Ureter (tissue), 1 donor: ENCODE measurements at places on chromosomes 7 and 10. TPM values are rescaled to one million over a fixed set of nuclear protein-coding genes. Genes with fewer than 3 reads are reported as not detected.

The RELN gene
- 1.5 TPM for total RNA-seq

DNA sequence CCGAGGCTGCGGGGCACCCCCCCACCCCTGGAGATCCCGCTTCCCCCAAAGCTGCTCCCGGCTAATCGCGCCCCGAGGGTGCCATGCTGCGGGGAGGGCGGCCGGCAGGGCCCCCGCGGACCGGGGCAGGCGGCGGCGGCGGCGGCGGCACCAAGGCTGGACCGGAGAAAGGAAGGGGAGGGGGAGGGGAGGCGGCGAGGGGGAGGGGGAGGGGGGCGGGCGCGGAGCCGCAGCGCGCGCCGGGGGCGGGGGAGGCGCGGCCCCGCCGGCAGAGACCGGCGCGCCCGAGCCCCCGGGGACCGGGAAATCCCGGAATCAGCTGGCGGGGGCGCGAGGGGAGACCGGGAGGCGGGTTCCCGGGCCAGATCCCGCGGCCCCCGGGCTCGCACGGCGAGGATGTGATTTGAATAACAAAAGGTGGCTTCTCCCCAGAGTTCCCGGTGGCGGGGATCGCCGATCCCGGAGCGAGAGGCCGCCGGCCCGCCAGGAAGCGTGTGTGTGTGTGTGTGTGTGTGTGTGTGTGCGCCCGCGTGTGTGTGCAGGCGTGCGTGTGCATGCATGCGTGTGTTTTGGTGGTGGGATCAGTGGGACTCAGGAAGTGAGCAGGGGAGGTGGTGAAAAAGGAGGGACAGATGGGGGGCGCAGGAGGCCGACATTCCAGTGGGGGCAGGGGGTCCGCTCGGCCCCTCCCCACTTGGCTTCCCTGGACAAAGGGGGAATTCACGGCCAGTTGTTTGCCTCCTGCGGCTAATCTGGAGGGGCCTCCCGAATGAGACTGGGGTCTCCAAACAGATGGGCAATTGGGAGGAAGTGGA, 99.5 kb downstream of the HIP1 start:
- DNase-seq = peak; percentile 59

The CFTR gene
- 1.9 TPM for total RNA-seq

The ENO4 gene
- 0.73 TPM for total RNA-seq

The RNF32 gene
- 1.4 TPM for total RNA-seq

GRCh38 chr10:18233775-18234174, 93.6 kb downstream of the CACNB2 start:
- DNase-seq = no peak

The SPDYE16 gene
- 1.3 TPM for total RNA-seq

GRCh38 chr7:50209461-50210135, 94.9 kb upstream of the IKZF1 start:
- DNase-seq = no peak

The CADPS2 gene
- 25.8 TPM for total RNA-seq

- no peak for DNase-seq
Measured at GRCh38 chr10:94889123-94889522, 49.3 kb upstream of the CYP2C9 start.

DNA sequence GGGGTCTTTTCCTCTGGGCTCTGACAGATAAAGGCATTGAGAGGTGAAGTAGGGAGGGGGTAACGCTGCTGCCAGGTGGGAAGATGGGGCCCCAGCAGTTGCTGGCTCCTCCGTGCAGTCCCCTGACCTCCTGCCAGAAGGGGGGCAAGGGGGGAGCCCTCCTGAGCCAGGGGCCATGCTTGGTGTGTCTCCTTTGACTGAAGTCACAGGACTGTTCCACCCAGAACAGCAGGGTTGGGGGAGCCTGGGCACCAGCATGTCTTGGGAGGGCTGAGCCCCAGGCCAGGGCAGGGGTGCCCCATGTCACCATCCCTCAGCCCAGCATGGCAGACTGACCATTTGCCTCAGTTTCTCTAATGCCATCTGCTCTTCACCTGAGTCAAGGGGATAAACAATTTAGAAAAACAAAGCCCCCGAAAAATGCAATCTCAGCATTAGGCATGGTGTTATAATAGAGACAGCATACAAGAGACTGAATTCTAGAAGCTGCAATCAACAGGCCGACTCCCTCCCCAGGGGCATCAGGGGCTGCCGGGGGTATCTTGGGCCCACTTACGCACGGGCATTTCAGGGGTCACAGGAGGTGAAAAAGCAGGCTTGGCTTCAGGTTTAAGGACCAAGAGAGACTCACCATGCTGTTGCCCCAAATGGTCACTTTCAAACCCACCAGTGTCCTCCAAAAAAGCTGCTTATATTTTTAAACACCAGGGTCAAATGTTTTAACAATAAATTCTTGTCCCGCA, 108.6 kb upstream of the GPR26 start:
- DNase-seq = no peak

The PRPS1L1 gene
- not detected for total RNA-seq

GRCh38 chr10:8338177-8338766, 283.8 kb downstream of the GATA3 start:
- no peak for DNase-seq

The MET gene
- total RNA-seq = 54.1 TPM

The DYNC1I1 gene
- total RNA-seq = 14.6 TPM

DNA sequence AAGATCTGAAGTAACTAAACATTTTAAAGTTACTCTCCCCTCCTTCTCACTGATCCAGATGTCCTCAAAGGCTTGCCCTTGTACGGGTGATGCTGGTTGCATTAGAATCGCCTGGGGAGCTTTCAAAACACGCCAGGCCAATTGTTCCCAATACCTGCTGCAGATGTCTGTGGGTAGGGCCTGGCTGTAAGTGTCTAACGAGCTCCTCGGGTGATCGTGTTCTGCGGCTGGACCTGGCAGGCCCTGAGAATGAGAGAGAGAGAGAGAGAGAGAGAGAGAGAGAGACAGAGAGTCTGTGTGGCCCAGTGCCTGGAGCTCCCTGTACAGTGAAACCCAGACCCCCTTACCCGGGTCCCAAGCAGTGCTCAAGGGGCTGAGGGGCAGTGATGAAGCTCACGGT, 8.4 kb downstream of the COL13A1 start:
- DNase-seq = no peak

DNA sequence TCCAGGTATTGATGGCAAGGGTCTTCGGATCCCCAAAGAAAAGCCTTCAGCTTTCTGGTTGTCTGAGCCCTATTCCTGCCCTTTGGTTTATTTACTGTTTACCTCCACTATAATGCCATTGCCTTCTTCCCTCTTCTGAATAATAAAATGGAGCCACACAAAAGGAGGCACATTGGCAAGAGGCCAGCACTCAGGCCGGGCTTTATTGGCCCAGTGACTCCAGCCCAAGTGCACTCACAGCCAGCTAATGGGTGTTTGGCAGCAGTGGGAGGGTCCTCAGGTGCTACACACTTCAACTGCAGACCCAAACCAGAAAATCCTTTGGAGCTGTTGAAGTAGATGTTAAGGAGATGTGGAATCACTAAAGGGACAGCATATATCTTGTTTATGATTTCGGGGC, 336.0 kb downstream of the PLXNA4 start:
- DNase-seq = no peak

GRCh38 chr10:117948493-117948892, 98.2 kb downstream of the RAB11FIP2 start:
- no peak for DNase-seq

- DNase-seq = peak; percentile 64
Measured at GRCh38 chr10:123007558-123008354, 839 bp downstream of the IKZF5 start.

DNA sequence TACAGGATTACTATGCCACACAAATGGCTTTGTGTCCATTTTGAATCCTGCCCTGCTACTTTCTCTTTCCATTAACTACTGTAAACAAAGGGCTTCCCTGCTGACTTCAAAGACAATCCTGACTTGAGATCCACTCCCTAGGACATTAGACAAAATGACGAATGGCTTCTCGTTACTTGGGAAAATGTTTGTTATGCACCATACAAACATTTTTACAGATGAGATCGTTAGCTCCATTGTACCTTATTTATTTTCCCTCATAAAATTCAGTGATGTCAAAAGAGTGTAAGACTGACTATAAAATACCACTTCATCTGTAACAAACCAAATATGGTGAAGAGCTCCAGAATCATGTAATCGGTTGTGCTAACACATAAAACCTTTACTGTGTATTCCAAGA, 121.8 kb downstream of the CD36 start:
- no peak for DNase-seq

- DNase-seq = no peak
Measured at GRCh38 chr10:17768957-17769356, 17.0 kb downstream of the TMEM236 start.

DNA sequence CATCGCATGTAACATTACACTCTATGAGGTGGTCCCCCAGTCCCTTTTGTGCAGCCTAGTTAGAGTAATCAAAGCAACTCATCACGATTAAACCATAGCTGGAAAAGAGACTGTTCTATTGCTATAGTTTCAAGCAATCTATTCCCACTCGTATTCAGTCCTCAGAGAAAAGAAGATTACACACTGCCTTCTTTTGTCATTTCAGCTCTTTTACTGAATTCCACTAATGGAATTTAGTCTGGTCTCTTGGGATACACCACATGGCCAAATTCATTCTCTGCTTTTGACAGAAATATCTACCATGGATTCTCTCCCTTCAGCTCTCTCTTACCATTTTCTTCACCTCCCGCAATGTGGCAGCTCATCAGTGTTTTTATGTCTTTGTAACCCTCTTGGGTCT, 108.9 kb upstream of the HDAC9 start:
- DNase-seq = no peak

GRCh38 chr10:72598769-72599701, 26.8 kb downstream of the MICU1 start:
- no peak for DNase-seq

- no peak for DNase-seq
Measured at GRCh38 chr10:114956466-114956865, 18.5 kb downstream of the TRUB1 start.

DNA sequence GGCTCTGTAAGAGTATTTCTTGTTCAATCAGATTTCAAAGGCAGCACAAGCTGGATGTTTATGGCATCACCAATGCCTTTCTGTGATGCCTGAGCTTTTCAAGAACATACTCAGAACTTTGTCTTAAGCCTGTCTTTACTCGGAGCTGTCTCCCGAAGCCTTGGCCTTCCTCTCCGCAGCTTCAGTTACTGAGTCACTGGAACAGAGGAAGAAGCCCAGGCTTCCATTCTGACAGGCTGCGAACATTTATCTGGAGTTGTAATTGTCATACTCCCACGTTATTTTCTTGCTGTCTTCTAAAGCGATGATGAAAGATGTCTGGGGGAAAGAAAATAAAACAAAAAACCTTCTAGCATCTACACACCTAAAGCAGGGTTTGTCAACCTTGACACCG, 43.9 kb downstream of the GRK5 start:
- DNase-seq = no peak

- DNase-seq = no peak
Measured at GRCh38 chr7:128233471-128233870, 7.6 kb upstream of the LEP start.
